ENCODE measurements at places on chromosomes 11 and 22.

DNA sequence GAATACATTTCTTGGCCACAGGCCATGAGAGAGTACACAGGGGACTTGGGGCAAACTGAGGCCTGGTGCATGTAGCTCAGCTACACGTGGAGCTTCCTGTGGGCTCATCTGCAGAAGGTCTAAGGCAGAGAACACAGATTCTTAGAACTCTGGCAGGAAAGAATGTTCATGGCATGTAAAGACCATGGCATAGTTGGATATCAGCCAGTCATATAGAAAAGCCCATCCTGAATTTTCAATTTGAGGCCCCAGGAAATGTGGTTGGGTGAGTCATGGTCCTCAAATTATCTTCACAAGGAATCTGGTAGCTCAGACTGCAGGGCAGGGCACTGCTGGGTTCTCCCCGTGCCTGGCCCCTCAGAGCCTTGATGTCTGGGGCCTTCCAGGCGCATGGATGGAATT, 13.7 kb upstream of the ST3GAL4 start:
- no peak for DNase-seq

DNA sequence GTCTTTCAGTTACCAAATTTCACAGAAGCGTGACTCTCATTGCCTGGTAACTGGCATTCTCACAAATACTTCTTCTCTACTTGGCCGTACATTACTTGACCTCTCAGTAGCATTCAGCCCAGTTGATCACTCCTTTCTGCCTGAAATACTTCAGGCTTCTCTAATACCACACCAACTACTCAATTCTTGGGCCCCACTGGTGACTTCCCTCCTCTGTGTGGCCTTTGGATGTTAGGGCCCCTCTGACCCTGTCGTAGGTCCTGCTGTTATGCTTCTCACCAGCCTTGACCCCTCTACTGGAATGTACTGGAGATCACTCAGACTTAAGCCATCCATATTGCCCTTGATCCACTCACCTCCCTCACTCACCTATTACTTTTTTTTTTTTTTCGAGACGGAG, 2.2 kb upstream of the EFCAB6 start:
- no peak for DNase-seq

GRCh38 chr11:14857621-14858020, 34.4 kb downstream of the CYP2R1 start:
- DNase-seq: no peak

- DNase-seq: no peak
Measured at GRCh38 chr11:27248576-27249509, 114.2 kb downstream of the CCDC34 start.

DNA sequence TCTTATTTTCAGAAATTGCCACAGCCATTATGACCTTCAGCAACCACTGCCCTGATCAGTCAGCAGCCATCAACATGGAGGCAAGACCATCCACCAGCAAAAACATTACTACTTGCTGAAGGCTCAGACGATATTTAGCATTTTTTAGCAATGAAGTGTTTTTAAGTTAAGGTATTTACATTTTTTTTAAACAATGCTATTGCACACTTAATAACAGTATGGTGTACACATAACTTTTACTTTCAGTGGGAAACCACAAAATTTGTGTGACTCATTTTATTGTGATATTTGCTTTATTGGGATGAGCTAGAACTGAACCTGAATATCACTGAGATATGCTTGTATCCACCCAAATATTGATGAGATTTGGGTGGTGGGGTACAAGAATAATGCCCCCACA, 110.9 kb downstream of the TSPAN18 start:
- no peak for DNase-seq

Data from MM.1S (cell line).